HepG2 (cell line): ENCODE measurements at places on chromosomes 5 and 9.

GRCh38 chr9:249025-249424 is 34.4 kb downstream of the DOCK8 start:
- no peak for DNase-seq

- DNase-seq: peak; percentile 25
Measured at GRCh38 chr5:42912184-42912798, 100.6 kb upstream of the SELENOP start.

DNA sequence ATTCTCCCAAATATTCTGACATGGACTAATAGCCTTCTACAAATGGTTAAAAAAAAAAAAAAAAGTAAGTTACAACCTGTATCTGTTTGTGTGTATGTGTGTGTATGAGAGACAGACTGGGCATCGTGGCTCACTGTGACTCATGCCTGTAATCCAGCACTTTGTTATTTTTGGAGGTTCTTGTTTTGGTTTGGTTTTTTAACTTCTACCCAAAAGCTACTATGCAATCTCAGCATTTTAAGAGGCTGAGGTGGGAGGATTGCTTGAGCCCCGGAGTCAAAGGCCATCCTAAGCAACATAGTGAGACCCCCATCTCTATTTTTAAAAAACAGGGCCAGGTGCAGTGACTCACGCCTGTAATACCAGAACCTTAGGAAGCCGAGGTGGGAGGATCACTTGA is 17.6 kb upstream of the HAVCR1 start:
- no peak for DNase-seq

DNA sequence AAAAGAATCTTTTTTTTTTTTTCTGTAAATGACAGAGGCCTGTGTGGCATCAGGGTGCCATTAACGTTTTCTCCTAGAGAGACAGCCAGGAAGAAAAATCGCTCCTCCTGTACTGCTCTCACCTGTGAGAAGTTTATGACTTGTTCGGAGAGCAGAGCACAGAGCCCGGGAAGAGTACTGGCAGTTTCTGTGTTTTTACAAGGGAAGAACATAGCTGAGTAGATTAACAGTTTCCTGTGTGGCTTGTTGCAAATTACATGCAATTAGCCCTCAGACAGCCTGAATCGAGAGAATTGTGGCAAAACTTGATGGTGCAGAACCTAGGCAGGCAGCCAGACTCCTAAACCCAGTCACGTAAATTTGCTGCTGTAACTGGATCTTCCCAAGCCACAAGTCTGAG is 32.1 kb downstream of the PRKACG start:
- DNase-seq: no peak

DNA sequence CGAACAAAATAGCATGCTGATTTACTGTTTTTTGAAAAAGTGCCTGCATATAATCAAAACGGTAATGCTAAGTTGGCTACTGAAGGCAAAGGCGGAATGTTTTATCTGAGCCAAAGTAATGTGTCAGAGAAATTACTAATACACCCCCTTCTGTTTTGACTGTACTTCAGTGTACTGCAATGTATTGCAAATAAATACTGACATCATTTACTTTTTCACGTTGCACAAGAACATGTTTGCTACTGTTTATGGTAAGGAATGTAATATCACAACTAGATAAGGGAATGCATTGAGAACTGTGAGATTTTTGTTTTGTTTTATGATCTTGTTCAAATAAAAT is 813 bp upstream of the AGTPBP1 start:
- DNase-seq: no peak

DNA sequence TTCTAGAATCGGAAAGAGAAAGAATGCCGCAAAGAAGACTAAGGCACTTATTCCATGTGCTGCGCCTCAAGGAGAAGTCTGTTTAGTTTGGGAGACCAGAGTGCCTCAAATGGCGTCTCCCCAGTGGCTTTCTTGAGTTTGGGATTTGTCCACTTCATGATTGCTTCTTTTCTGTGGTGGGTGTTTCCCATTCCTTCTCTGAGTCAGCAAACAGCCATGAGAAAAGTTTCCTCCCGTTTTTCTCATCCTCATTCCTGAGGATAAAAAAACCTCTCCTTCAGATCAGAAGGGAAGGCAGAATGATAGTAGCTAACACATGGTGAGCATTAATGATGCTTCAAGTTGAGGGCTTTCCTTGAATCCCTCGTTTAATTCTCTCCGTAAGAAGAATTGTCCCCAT is 275.9 kb upstream of the WWC1 start:
- DNase-seq: no peak

- DNase-seq: peak; percentile 20
Measured at GRCh38 chr9:128724744-128725211, 851 bp upstream of the ZDHHC12 start.

- no peak for DNase-seq
Measured at GRCh38 chr5:72378639-72379289, 58.6 kb downstream of the PTCD2 start.

DNA sequence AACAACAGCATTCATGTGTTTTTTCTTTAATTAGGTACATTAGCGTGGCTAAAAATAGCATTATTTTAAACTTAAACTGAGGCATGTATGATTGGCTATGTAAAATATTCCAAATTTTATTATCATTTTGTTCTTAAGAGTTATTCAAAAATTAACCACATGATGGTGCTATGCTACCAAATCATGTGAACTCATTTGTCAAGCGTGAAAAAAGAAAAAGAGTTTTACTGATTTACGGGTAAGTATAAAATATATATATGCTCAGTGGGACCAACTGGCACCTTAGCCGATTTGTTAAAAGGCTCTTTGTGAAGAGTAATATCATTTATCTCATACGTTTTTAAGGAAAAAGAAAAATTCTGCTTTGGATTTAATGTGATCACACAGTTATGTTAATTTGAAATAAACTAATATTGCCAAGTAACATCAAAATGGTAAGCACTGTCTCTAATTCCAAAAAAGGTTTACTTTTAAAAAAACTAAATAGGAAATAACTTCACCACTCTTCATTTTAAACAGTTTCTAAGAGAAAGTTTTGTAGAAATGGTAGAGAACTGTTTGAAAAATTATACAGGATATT is 1042.3 kb downstream of the CDH12 start:
- peak; percentile 8 for DNase-seq

GRCh38 chr9:124348363-124348762 is 66.9 kb downstream of the PSMB7 start:
- no peak for DNase-seq

DNA sequence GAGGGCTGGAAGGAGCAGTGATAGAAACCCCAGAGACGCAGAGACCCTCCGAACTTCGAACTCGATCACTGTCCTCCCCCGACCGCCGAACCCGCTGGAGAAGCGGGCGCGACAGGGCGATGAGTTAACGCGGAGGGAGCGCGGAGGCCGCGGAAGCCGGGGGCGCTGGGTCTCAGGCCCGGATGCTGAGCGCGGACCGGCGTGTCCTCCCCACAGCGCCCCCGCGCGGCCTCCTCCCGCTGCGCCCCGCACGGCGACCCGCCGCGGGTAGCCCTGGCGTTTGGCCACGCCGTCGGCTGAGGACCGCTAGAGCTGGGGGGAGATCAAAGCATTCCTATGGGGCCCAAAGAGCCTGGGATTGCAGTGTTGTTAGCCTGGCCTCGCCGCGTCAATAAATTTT is 7.7 kb upstream of the DMRT2 start:
- DNase-seq: no peak

DNA sequence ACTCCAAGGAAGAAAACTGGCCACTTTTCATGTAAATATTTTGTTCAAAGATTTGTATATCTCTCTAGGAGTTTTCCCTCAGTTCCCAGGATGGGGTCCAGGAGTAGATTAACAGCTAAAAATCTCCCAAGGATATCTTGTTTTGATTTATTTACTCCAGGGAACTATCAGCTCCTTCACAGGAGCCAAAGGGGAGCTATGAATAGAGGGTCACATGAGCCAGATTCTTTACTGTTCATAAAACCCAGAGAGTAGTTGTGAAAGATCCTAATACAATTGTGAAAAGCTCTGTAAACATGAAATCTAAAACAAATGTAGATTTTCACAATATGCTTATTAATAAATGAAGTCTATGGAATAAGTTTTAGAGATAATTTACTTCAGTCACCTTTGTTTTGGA is 16.9 kb downstream of the DIMT1 start:
- DNase-seq: no peak

DNA sequence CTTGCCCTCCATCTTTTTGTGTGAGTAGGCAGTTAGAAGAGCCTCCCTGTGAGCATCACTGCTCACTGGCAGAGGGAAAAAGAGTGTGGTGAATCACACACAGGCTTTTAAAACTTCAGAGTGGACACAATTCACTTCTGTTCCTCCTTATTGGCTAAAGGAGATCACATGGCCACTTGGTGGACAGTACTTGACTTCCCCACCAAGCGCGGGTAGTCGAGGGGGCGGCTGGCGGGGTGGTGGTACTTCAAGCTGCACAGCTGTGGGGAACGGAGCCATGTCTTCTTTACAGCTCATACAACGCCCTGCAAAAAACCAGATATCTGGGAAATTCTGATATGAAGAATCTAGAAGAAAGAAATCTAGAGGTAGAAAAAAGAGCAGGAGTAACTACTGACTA is 95.4 kb downstream of the PAM start:
- DNase-seq: no peak

DNA sequence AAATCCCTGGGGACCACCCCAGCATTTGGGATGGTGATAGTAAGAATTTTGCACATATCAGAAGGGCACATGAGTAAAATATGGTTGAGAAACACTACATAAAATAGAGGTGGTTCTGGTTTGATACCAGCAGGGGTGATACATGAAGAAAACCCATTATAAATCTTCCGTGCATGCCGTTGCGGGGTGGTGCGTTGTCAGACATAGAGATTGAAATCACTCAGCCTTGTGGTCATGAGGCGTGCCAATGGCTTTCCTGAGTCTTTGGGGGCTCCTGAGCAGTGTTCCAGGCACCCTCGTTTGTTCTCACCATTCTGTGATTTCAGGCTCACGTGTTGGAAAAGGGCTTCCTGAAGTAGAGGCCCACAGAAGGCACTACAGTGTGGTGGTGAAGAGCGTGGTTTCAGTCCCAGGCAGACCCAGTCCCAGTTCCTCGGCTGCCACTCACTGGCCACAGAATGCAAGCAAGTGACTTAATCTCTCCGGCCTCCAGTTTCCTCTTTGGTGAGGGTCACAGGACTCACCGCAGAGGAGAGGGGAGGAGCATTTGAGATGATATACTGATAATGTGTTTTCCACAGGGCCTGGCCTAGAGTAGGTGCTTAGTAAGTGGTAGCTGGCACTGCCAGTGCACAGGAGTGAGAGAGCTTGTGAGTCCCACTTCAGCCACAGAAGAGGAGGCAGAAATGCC is 20.5 kb upstream of the GLRX start:
- DNase-seq: peak; percentile 88

- no peak for DNase-seq
Measured at GRCh38 chr5:74179701-74180100, 460.8 kb downstream of the ENC1 start.

DNA sequence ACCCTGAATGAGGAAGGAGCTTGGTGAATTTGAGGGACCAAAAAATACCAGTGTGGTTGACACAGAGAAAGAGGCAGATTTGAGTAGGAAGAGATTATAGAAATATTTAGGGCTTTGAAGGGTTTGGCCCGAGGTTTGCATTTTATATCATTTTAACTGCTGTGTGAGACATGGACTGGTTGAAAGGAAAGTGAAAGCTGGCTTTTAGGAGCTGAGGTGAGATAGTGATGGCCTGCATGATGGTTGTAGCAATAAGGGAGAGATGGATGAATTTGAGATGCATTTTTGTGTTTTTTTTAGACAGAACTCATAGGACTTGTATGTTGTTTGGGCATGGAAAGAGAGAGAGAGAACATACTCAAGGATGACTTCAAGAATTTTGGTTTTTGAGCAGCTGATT is 21.7 kb downstream of the FER start:
- no peak for DNase-seq
